GM23338 (cell line): ENCODE measurements at places on chromosomes 4 and X. TPM values are rescaled to one million over a fixed set of nuclear protein-coding genes. Genes with fewer than 3 reads are reported as not detected.

- no peak for DNase-seq
These were observed 227.7 kb downstream of the C4orf33 start for GRCh38 chr4:129323658-129324057.

DNA sequence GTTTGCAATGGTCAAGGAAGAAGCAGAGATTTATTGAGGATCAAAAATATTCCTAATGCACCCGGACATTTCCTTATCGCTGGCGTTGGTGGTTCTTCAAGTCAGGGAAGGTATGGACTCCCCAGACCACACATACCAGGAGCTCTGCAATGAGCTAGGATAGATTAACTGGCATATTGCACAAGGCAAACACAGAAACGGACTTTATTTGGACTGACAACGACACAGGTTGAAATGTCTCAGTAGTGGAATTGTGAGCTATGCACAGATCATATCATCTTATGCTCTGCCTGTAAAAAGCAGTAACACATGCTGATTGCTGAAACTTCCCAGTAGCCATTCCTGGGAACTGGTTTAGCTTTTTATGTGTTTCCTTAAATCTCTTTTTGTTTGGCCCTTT lies 1.7 kb downstream of the TSPAN7 start:
- no peak for DNase-seq

GRCh38 chr4:118981839-118982381 lies 93.3 kb downstream of the SYNPO2 start:
- DNase-seq, result peak; percentile 82

DNA sequence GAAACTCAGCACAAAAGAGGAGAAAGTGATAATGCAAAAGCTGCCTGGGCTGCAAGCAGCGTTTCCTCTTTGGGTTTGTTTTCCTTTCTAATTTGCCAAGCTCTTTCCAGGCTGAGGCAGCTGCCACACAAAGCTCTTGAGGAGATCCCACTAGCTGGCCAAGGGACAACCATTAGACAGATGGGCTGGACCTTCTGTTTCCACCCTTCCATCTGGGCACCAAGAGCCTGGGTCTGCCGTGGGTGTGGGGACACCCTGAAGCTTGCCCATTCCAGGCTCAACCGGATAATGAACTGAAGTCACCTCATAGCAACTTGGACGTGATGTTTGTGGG lies 194.6 kb upstream of the C1QTNF7 start:
- DNase-seq, result no peak

DNA sequence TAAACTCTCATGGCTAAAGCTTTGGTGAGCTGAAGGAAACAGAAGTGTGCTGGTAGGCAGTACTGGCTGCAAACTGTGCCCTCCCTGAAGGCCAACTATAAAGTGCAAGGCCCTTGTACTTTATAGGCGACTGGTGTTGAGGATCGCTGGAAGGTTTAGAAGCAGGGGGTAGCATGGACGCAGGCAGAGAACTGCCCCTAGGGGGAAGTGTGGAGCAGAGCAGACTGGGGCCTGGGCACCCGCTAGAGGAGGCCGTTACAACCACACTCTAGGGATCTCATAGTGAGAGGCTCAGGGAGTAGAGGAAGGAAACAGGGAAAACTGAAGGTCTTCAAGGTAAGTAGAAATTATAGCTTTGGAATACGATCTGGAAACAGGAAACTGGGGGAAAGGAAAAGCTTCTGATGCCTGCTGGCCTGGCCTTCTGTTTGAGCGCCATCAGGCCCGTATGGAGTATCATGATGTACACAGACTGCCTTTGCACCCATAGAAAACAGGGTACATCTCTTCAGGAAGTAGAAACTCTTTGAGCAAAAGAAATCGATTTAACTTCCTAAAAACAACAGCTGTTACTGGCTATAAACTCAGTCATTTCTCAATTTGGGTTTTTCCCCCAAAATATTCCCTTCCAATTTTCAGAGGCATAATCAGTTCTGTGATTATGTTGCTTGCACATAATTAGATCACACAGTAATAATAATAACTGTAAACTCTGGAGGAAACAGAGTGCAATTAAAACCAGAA lies 23.9 kb upstream of the TMSB4X start:
- DNase-seq, result peak; percentile 65

GRCh38 chr4:680928-681645 lies 6.7 kb downstream of the MYL5 start:
- peak; percentile 77 for DNase-seq

DNA sequence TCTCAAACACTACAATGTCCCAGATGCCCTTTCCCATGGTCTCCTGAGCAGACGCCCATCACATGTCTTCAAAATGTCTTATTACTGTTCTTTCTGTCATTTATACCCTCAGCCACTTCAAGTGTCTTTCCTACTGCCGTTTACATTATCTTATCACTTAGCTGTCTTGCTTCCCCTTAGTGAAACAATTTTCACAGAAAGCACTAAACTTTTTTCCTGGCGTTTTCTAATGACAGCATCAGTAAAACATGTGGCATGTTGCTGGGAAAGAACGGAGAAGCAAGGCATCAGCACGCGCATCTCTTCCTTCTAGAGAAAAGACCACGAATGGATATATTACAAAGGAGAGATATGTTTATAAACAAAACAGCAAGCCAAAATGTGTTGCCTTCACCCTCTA lies 189.7 kb upstream of the SLIT2 start:
- DNase-seq, result no peak

- no peak for DNase-seq
These were observed 1.4 kb downstream of the TEX13D start for GRCh38 chrX:124333862-124334261.

GRCh38 chrX:49039598-49040375 lies 3.4 kb downstream of the TFE3 start:
- peak; percentile 95 for DNase-seq

DNA sequence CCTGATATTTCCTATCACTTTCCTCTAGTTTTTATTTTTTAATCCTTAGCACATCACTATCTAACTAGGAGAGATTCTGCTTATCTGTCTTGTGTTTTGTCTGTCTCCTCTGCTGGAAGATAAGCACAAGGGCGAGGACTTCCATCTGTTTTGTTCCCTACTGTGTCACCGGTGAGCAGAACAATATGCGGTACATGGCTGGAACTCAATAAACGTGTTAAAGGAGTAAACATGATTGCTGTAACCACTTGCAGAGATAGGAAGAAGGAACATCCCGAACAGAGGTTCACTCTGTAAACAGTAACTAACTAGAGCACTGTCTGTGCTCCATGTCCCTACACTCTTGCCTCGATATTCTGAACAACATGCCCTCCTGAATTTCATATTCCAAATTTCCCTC lies 5.2 kb downstream of the HS3ST1 start:
- DNase-seq, result no peak

GRCh38 chr4:6346373-6347110 lies 76.9 kb downstream of the WFS1 start:
- DNase-seq, result no peak

GRCh38 chr4:57602141-57602540 lies 492.0 kb upstream of the IGFBP7 start:
- DNase-seq, result no peak

DNA sequence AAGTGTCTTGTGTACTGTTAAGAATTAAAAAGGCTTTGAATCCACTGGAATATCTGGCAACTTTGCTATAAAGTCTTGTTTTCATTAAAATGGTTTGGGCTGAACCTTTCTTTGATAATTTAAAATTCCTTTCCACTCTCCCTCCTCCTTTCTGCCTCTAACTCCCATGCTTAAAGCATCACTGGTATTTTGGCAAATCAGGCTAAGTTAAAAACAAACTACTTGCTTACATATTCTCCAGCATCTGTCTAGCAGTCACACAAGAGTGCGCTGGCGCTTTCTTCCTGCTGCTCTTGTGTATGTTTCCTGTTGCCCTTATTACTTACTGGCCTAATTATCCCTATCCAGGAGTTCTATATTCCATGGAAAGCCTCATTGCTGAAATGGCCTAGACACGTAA lies 136.6 kb downstream of the VEGFC start:
- DNase-seq, result no peak

DNA sequence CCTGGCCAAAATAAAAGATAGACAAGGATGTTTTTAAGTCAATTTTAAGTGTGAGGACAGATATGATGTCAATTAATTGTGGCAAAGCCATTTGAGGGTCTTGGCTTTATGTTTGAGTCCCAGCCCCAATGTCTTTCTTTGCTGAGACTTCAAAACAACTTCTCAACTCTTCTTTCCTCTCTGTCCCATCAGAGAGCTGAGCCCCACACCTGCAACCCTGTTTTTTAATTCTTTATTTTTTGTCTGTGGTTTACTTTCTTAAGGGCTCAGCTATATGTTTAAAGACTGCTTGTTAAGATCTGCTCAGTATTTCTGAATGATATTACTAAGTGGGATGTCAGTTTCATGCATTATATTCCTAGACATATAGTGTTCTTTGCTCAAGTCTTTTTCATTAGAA lies 164.3 kb downstream of the HS3ST1 start:
- DNase-seq, result no peak

- no peak for DNase-seq
These were observed 146.4 kb downstream of the PALLD start for GRCh38 chr4:168643111-168643795.

DNA sequence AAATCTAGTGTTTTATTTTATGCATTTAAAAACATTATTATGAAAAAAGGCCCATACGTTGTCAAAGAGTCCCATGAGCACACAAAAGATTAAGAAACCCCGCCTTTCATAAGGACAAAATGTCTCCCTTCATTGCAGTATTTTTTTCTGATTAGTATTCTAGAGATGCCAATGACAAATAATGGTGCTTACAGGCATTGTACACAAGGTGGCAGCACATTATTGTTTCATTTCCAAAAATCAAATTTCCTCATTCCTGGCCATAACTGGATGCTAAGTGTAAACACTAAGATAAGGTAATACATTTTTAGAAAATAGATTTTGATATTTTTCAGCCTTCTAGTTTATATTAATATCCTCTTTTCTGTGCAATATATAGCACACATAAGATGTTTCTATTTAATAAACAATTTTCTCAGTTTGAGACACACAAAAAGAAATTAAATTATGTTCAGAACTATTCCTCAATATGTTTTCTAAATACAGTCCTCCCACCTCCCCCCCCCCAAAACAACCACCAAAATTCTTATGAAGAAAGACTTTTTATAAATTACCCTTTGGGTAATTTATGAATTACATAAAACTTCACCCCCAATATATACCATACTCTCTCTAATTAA lies 47.7 kb downstream of the TIGD2 start:
- DNase-seq, result peak; percentile 41

- peak; percentile 35 for DNase-seq
These were observed 26.3 kb upstream of the RASGEF1B start for GRCh38 chr4:81498046-81498445.

Gene SHROOM4
- 7.9 and 8.5 TPM in 2 replicates for total RNA-seq

Gene TGIF2LX
- total RNA-seq, result not detected in 2 replicates

Gene SSX2
- 0.39 and 0.83 TPM in 2 replicates for total RNA-seq

Gene PAGE1
- not detected in 2 replicates for total RNA-seq

Gene NUDT9
- 13.6 and 22.9 TPM in 2 replicates for total RNA-seq

Gene COL4A6
- 11.1 and 15.2 TPM in 2 replicates for total RNA-seq

Gene MUC7
- not detected in 2 replicates for total RNA-seq

Gene NAP1L2
- 16.2 and 24.0 TPM in 2 replicates for total RNA-seq

Gene SOX3
- 23.3 and 25.4 TPM in 2 replicates for total RNA-seq

Gene MAGEA11
- not detected in 2 replicates for total RNA-seq
